ENCODE measurements at places on chromosomes 12 and 14.

- DNase-seq = peak; percentile 41
Observed at GRCh38 chr12:15520083-15520482, 197.8 kb downstream of the PTPRO start.

DNA sequence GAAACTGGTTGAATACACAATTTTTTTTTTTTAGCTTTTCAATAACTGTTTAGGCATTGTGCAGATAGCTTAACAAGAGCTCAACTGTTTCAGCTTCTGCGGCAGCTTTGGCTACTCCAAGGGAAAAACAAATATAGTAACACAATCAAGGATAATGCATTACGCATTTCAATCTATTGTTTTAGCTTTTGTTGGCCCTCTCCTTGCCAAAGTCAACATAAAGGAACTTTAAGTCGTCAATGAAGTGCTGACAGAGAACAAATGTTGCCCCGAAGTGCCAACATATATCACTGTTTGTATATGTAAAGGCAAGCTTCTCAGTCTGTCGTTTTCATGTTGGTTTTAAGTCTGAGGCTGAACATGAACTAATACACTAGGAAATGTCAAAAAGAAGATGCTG lies 1087.4 kb upstream of the FLRT2 start:
- DNase-seq = no peak

- DNase-seq = no peak
Observed at GRCh38 chr12:26118308-26118707, 6.5 kb downstream of the BHLHE41 start.

DNA sequence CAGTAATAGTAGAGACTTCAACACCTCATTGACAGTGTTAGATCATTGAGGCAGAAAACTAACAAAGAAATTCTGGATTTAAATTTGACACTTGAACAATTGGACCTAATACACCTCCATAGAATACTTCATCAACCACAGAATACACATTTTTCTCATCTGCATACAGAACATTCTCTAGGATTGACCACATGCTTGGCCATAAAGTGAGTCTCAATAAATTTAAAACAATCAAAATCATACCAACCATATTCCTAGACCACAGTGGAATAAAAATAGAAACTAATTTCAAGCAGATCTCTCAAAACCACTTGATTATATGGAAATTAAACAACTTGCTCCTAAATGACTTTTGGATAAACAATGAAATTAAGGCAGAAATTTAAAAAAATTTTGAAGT lies 82.3 kb downstream of the SLC38A4 start:
- no peak for DNase-seq

- peak; percentile 41 for DNase-seq
Observed at GRCh38 chr12:11812241-11812585, 162.7 kb downstream of the ETV6 start.

- no peak for DNase-seq
Observed at GRCh38 chr12:109113661-109114321, 2.6 kb upstream of the ACACB start.

- peak; percentile 61 for DNase-seq
Observed at GRCh38 chr14:50260511-50260910, 29.1 kb upstream of the SOS2 start.

DNA sequence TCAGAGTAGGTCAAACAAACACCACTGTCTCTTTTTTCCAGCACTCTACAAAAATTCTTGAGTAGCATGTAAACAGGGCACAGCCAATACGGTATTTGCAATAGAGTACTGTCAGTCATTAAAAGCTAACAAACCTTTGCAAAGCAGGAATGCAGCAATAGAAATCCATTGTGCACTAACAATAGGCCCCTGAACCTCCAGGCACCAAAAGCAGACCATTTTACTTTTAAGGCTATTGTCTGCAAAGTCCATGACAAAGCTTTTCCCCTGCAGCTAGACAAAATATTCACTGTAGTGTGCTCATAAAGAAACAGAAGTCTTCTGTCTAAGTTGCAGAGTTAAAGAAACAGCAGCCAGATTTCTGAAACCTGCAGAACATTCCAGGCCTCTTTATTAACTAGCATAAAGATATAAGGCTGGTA lies 191.9 kb downstream of the SOX5 start:
- peak; percentile 33 for DNase-seq

DNA sequence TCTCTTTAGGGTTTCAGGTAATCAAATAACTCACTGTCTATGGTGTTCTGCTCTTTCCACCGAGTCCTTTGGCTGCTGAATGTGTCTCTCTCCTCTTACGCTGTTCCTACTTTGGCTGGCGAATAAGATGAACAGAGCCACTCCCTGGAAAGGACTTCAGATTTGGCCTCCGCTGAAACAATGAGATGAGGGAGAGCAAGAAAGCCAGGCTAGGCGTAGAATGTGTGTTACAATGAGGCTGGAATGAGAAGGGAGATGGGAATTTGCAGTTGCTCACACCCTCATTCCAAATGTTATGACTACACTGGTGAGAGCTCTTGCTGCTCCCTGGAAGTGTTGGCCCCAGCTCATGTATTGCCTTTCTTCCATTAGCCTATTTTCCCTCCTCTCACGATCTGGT lies at the start of gene MFAP5:
Gene MFAP5 (minus strand): TSS at position 234 of the 400 bp plus-strand sequence. CDS start 722 bp downstream, outside the sequence.
- DNase-seq = no peak

- peak; percentile 30 for DNase-seq
Observed at GRCh38 chr12:11171969-11172675, 1.1 kb downstream of the SMIM10L1 start.

GRCh38 chr14:58755031-58755925 lies 117.5 kb downstream of the DACT1 start:
- no peak for DNase-seq

- DNase-seq = no peak
Observed at GRCh38 chr12:21541773-21542172, 15.7 kb downstream of the SPX start.

DNA sequence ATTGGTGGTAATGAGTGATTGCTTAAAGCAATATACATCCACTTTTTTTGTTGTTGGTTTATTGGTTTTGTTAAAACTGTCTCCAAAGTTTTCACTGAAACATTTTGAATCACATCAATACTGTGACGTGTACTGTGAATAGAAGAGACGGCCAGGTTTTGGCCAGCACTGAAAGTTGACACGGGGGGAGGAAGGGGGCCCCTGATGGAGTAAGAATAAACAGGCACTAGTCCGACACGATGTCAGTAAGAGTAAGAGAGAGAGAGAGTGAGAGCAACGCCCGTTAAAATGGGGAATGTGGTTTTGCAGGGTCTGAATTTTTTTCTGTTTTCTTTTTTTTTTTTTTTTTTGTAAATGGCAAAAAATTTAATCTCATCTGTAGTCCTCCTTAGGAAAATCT lies 14.7 kb downstream of the PEBP1 start:
- DNase-seq = no peak

DNA sequence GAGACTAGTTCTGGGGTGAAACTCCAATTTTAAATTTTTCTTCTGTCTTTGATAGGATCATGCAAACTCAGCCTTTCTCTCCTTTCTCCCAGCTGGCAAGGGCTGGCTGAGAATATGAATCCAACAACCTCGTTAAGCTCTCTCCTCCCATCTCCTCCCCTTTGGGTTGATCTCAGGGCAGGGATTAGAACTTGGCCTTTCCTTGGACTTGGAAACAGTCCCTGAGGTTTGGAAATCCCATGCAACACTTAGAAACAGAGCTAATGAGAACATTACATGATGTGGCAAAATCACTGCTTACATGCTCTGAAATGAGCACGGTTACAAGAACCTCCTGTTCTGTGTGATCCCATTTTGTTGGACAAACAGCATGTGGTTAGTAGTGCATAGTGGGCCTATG lies 31.6 kb downstream of the ACACB start:
- DNase-seq = no peak

DNA sequence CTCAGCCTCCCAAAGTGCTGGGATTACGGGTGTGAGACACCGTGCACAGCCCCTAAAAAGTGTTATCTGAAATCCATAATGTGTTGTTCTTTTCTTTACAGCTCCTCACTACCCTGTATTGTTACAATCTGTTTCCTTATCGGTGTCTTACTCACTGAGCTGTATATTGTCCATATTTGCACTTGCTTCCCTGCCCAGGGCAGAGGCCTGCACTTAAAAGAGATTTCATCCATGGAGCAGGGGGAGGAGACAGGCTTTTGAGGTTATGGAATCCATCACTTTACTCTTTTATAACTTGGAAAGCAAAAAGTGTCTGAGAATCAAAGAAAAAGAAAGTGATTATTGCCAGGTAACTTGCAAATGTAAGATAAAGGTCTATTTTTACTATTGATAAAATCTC lies 251.0 kb downstream of the DIO2 start:
- DNase-seq = no peak

DNA sequence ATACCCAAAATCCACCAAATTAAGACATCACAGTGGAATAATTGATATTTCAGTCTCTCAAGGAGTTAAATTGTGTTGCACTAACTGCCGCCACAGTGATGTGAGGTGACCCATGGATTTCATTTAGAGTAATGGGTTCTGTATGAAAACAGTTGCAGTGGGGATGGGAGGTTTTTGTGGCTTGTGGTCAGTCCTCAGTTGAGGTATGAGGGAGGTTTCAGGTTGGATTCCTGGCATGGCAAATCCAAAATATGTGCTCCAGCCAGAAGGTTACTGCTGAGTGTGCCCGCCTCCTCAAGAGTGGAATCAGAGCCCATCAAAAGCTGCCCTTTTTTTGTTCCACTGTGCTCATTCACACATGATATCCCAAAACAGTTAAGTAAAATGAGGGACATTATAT lies 487.1 kb downstream of the EGLN3 start:
- no peak for DNase-seq

DNA sequence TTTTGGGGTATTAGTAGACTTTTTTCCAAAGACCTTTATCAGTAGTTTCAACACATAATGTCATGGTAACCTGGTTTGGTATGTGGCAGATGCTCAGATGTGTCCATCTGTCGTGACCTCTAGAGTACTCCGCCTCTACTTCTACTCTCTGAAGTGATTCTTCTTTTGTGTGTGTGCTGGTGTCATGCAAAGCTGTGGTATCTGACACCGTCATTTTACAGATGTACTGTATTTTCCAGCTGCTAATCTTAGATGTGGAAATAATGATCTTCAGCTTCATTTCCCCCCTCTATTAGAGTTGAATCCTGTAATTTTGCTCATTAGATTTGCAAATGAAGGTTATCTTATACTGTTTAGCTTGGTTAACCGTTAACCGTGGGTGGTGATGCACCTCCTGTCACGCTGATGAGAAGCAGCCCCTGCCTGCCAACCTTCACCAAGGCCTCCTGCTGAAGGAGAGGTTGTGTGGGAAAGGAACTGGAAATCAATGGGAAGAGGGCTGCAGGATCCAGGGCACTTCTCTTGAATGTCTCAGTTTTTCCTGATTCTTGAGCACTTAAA lies 222.4 kb upstream of the AMIGO2 start:
- DNase-seq = no peak

GRCh38 chr12:114747012-114747858 lies 63.3 kb upstream of the TBX3 start:
- DNase-seq = no peak

GRCh38 chr14:64394423-64394822 lies 6.3 kb downstream of the MTHFD1 start:
- DNase-seq = no peak

DNA sequence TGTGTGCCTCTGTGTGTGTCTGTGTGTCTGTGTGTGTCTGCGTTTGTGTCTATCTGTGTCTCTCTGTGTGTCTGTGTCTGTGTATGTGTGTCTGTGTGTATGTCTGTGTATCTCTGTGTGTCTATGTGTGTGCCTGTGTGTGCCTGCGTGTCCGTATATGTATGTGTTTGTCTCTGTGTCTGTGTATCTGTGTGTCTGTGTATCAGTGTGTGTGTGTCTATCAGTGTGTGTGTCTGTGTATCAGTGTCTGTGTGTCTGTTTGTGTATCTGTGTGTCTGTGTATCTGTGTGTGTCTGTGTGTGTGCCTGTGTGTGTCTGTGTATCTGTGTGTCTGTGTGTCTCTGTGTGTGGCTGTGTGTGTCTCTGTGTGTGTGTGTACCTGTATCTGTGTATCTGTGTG lies 23.1 kb upstream of the BCL2L14 start:
- no peak for DNase-seq

DNA sequence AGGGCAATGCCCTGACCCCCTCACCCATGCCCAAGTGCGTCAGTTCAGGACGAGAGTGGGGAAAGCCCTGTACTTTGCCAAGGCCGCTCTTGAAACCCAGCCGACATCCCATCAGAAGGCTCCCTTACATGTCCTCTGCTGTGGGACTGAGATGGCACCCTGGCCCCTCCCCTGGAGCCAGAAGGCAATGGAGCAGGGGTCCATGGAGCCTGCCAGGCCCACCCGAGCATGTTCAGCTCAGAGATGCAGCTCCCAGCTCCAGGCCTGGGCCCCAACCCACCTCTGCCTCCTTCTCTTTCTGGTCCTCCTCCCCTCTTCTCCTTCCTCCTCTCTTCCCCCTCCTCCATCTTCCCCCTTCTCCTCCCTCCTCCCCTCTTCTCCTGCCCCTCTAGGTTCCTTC lies 95.5 kb downstream of the PAPOLA start:
- no peak for DNase-seq

GRCh38 chr12:127300753-127301152 lies 966.2 kb upstream of the TMEM132C start:
- no peak for DNase-seq

GRCh38 chr14:98144964-98145363 lies 1127.0 kb downstream of the BCL11B start:
- DNase-seq = no peak

Measured in A673 (cell line).